GM12891 (cell line): ENCODE measurements at places on chromosomes 7 and 10.

GRCh38 chr10:1545524-1545923 lies 191.8 kb downstream of the ADARB2 start:
- DNase-seq = no peak

- DNase-seq = no peak
These were observed 129.2 kb upstream of the UNC5B start for GRCh38 chr10:71082960-71083715.

- DNase-seq = no peak
These were observed 136.1 kb upstream of the LYZL2 start for GRCh38 chr10:30765616-30766015.

GRCh38 chr7:135169141-135169963 lies 1.2 kb downstream of the CYREN start:
- peak; percentile 69 for DNase-seq

- no peak for DNase-seq
These were observed 17.1 kb upstream of the CPA1 start for GRCh38 chr7:130363026-130363847.

DNA sequence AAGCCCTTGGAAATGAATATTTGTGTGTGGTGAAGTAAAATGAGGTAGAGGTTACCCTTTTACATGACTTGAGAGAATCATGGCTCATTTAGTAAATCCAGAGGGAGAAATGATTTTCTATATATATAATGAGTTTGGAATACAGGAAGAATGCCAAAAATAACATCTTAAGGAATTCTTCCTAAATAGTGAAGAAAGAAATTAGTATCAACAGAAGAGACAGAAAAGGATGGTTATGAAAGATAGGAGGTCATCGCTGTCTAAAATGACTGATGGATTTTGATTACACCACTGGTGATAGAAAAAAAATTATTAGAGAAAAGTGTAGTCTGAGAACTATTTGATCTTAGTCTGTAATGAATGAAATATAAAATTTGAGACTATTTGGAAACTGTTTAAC lies 283.0 kb downstream of the ADK start:
- no peak for DNase-seq

DNA sequence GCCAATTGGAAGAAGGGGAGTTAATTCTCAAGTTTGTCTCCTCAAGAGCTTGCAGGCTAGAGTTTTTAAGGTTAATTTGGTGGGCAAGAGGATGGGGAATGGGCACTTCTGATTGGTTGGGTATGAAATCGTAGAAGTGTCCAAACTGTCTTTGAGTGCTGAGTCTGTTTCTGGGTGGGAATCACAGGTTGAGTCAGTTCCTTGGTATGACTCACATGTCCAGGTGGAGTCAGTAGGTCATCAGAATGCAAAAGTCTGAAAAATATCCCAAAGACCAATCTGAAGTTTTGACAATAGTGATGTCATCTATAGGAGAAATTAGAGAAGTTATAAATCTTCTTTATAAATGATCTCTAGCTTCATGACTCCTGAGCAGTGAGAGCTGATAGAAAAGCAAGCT lies 1252.2 kb downstream of the REEP3 start:
- no peak for DNase-seq

DNA sequence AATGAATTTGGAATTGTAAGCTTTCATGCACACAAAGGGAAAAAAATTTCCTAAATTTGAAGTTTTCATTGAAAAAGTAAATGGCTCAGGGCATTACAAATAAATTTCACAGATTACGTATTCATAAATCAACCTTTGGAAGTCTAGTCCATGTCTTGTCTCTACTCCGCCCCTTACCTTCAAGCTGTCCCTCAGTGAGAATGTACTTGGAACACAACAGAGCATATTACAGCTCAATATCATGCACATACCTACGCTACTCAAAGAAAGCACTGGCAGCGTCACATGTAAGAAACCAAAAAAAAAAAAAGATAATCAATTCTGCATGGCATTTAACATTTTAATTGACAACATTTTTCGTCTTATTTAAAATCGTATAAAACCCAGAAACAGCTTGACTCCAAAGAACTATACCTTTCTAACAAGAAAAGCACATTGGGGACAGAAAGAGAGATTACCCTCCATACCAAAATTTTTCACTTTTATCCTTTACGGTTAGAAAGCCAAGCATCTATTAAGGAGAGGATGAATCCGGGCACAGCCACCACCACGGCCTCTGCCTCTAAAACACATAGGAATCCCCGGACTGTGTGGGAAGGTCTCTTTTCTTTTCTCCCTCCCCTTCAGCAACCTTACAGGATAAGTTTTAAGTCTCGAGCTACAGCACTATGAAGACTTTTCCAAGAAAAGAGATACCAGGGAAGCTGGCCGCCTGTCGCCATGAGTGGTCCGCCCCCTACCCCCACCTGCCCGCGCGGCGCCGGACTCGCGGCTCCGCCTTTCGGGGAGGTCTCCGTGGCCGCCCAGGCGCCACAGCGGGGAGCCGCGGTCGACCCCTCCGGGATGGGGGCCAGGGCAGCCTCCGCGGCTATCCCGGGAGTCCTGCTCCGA lies 1.1 kb downstream of the JMJD1C start:
- DNase-seq = no peak

GRCh38 chr10:59222788-59223187 lies 46.3 kb downstream of the PHYHIPL start:
- no peak for DNase-seq

- no peak for DNase-seq
These were observed 61.0 kb downstream of the ARHGAP12 start for GRCh38 chr10:31867646-31868045.

GRCh38 chr10:28411648-28412047 lies 108.8 kb upstream of the MPP7 start:
- DNase-seq = no peak

GRCh38 chr7:20190560-20191390 lies 26.4 kb downstream of the MACC1 start:
- no peak for DNase-seq

- no peak for DNase-seq
These were observed 18.3 kb downstream of the DNAJB12 start for GRCh38 chr10:72336259-72337038.

GRCh38 chr10:12387561-12388210 lies 38.3 kb downstream of the CAMK1D start:
- DNase-seq = no peak

DNA sequence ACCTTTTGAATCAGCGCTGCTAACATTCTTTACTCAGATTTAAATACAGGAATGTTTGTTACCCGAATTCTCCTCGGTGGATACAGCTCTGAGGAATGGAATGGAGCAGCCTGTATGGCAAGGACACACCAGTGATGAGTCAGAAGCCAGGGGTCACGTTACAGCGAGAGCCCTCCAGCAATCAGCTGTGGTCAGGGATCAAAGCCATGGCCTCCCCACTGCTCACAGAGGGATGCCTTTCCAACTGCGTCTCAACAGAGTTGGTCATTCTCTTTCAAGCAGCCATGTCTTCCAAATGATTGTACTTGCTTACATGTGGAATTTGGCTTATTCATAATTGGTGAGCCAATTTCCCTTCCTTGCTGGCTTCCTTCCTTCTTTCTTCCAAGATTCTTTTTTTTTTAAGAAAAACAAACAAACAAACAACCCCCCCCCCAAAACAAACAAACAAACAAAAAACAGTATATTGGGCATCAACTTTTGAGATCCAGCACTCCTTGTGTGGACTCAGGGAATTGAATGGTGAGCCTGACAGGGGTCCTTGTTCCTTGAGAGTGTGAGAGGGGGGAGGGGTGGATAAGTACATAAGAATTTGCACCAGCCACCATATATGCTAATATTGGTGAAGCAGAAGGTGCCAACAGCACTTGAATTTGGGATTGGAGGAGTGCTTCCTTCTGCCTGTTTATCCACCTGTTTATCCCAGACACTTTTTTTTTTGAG lies 100.2 kb downstream of the ATXN7L1 start:
- no peak for DNase-seq

- DNase-seq = no peak
These were observed 8.1 kb upstream of the POLD2 start for GRCh38 chr7:44131173-44132029.

GRCh38 chr10:131915990-131916766 lies 15.4 kb downstream of the PPP2R2D start:
- no peak for DNase-seq

DNA sequence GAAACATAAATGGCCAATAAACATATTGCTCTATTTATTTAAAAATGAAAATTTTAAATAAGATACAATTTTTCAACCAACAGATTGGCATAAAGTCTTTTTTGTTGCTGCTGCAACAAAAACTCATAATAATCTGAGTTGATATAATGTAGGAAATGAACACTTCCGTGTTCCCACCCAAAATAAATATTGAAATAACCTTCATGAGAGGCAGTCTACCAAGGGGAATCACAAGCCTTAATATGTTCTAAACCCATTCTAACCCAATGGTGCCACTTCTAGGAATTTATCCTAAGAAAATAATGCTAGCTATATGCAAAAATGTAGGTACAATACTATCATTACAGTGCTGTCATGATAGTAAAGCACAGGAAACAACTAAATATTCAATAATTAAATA lies 39.1 kb downstream of the SLC25A13 start:
- DNase-seq = no peak

GRCh38 chr10:118534136-118534535 lies 61.3 kb downstream of the PRLHR start:
- DNase-seq = no peak

DNA sequence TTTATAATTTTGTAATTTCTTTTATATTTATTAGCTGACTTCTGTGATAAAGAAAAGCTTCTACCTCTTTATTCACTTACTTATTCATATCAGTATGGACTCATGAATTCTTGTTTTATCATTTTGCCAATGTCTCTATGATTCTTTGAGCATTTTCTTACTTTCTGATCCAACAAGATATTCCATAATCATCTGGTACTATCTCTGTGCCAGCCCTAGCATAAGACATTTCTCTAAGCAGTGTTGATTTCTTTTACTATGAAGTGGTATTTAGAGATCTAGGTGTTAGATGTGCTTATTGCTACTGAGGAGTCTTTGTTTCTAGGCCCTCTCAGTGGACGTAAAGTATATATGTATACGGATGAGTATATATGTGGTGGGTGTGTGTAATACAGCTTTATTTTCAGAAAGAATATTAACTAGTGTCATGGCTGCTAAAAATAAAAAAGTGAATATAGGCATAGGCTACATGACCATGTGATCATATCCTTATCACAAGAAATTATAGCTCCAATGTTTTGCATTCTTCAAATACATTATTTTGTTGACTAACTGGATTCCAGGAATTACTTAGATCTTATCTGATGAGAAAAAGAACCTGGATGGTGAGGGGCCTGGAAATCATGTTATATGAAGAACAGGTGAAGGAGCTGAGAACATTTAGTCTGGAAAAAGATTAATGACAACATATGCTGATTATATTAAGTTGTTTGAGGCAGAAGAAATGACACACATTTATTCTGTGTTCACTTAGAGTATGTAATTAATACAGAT lies 13.1 kb downstream of the PHTF2 start:
- DNase-seq = no peak

DNA sequence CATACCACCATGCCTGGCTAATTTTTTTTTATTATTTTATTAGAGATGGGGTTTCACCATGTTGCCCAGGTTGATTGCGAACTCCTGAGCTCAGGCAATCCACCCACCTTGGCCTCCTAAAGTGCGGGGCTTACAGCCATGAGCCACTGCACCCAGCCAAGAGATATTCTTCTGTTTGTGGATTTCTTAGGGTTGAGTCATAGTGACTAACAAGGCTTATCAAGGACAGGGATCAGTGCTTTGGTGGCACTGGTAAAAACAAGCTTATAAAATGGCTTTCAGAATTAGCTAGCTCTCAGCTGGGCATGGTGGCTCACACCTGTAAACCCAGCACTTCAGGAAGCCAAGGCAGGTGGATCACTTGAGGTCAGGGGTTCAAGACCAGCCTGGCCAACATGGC lies 122.4 kb downstream of the ZNF248 start:
- DNase-seq = no peak

DNA sequence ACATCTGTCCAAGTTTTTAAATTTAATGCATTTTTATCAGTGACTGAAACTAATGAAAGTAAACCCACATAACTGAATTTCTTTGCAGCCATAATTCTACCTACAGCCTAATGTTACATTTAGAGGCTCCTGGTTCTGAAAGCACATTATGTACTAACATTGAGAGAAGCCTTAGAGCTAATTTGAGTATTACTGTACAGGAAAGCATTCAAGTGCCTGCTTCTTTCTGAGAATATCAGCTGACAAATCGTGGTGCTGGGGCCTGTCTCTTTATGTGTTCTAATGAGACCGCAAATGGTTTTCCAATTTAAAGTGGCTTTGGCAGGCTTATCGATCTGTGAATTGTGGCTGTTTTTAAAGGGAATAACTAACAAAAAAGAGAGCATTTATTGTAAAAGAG lies 32.3 kb upstream of the DGKB start:
- DNase-seq = no peak

DNA sequence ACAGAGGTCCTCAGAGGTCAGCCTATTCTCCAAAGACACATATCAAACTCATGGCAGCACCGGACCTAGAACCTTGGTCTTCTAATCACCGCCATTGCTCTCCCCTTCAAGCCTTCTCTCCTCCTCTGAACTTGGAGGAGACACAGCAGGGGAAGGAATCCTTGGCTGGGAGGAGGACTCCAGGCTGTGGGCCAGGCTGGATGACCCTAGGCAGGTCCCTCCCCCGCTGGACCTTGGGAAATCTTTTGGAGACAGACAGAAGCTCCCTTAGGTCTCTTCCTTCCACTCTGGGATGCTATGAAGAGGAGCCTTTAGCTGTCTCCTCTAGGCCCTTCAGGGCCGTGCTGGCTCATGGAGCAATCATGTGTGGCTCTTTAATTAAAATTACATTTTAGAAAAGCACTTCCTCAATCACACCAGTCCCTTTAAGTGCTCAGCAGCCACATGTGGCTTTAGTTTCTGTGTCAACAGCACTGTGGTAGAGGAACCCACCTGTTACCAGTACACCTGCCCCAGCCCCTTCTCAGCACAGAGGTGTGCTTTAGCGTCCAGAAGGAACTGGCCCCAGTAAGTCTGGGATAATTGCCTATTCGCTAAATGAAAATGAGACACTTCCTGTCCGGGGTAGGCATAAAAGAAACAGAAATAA lies 238.2 kb downstream of the CELF2 start:
- DNase-seq = no peak

GRCh38 chr10:132974886-132975830 lies 32.8 kb upstream of the CFAP46 start:
- no peak for DNase-seq
